Muscle of arm (tissue), 14 donors: ENCODE measurements at places on chromosomes 16 and 17. TPM values are rescaled to one million over a fixed set of nuclear protein-coding genes. Genes with fewer than 3 reads are reported as not detected.

The ALOX12B gene
- 0.09 TPM for polyA plus RNA-seq

The OR3A1 gene
- polyA plus RNA-seq, result not detected

The SNX11 gene
- polyA plus RNA-seq, result 11.3 TPM

The KRTAP2-2 gene
- not detected for polyA plus RNA-seq

The ANKRD40CL gene
- not detected for polyA plus RNA-seq

The SKAP1 gene
- 0.34 TPM for polyA plus RNA-seq

The SERPINF2 gene
- 0.41 TPM for polyA plus RNA-seq

The FBXL19 gene
- polyA plus RNA-seq, result 16.0 TPM

The ABAT gene
- 21.3 TPM for polyA plus RNA-seq

The APOBR gene
- 0.57 TPM for polyA plus RNA-seq

The LITAFD gene
- polyA plus RNA-seq, result not detected

The ACSF2 gene
- polyA plus RNA-seq, result 63.0 TPM

GRCh38 chr16:46844771-46845170, 13.8 kb upstream of the C16orf87 start:
- DNase-seq, result no peak

DNA sequence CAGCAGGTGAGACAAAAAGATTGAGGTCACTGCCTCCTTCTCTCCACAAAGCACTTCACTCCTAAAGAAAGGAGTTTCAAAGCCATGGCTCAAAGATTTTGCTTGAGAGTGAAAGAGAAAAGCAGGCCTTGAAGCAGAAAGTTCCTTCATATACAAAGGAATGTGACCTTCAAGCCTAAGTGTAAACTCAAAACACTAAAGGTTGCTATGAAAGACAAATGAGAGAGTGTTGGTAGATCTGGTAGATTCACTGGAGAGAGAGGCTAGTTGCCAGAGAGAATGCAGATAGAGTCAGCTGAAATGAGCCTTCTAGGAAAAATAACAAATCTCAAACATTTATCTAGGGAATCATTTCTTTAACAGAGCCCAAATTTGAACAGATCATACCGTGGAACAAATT, 305.2 kb downstream of the CDH8 start:
- DNase-seq, result no peak

GRCh38 chr16:81873206-81873605, 94.1 kb downstream of the PLCG2 start:
- DNase-seq, result no peak

DNA sequence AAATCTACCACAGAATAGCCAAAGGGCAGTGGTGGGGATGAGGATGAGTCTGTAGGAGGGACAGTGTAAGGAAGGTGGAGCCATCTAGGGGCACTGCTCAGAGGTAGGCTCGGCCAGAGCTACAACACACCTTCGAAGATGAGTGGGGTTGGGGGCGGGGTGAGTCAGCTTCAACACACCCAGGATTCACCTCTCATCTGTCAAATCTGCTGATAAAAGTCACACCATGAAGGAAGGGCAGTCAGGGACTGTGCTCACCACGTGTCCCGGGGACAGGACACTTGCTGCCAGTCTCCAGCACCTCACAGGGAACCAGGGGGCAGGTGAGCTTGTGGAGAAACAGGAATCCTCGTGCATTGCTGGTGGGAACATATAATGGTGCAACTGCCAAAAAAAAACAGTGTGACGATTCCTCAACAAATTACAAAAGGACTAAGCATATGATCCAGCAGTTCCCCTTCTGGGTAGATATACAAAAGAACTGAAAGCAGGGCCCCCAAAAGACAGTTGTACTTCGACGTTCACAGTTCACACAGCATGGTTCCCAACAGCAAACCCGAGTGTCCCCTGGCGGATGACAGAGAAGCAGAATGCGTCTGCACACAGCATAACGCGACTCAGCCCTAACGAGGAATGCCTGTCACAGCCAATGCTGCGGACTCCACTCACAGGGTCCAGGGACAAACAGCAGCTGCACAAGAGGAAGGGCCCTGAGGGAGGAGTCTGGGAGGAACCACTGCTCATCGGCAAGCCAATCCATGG, 133.1 kb downstream of the ANKRD11 start:
- peak; percentile 69 for DNase-seq

- DNase-seq, result peak; percentile 26
Observed at GRCh38 chr16:1863681-1864460, 8.1 kb downstream of the MEIOB start.

DNA sequence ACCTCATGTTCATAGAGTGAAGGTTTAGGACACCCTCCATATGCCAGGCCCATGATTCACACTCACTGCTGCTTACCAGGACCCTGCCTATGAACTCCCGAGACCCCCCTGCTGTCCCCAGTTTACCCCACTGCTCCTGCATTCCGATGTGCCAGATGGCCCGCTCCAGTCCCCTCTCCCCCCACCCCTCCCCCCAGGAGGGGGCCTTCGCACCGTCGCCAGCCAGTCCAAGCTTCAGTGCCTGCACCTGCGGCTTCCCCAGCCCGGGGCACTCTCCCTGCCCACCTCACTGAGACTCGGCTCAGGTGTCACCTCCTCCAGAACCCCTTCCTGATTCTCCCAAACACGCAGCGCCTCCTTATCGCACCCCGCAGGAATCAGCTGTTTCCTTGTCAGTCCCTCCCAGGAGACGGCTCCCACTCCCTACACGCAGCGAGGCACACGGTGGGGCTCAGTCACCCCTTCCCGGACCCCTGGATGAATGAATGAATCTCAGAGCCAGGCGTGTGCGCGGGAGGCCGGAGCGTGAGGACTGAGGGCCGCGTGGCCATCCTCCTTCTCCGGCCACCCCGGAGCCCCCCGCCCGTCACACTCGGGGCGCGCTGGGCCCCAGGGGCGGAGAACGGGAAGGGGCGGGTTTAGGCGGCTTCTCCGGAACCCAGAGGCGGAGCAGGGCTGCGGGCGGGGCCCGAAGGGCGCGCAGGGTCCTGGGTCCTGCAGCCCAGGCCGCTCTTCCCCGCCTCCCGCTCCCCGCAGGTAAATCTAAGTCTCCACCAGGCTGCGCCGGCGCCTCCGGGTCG, 1.6 kb downstream of the MYO1C start:
- DNase-seq, result no peak

DNA sequence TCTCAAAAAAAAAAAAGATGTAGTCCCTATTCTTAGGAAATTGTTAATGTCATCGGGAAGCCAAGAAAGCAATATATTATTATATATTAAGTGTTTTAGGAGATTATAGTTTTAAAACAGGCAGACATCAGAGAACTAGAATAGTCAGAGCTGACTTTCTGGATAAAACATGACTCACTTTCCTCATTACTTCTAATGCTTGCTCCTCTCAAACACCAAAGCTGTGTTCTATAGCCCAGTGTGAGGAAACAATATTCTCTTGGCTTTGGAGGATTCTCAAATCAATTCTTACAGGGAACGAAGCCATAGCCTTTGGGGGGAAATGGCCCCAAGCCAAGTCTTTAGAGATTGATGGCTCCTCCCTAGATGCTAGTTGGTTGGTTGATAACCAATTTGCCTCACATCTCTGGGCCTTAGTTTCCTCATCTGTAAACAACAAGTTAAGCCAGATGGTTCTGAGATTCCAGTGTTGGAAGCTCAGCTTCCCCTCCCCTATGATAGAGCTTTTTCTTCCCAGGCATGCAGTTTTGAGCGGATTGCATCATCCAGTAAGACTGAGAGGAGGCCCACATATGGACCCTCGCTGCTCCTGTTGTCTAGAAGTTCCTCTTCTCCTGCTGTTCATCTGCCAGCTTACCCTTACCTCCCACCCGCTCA, 12.4 kb downstream of the NMT1 start:
- no peak for DNase-seq

- no peak for DNase-seq
Observed at GRCh38 chr17:50908860-50909764, 43.0 kb upstream of the TOB1 start.

GRCh38 chr17:1485423-1486376, 6.8 kb downstream of the MYO1C start:
- DNase-seq, result peak; percentile 70

- no peak for DNase-seq
Observed at GRCh38 chr17:69651921-69652320, 237.4 kb downstream of the MAP2K6 start.

DNA sequence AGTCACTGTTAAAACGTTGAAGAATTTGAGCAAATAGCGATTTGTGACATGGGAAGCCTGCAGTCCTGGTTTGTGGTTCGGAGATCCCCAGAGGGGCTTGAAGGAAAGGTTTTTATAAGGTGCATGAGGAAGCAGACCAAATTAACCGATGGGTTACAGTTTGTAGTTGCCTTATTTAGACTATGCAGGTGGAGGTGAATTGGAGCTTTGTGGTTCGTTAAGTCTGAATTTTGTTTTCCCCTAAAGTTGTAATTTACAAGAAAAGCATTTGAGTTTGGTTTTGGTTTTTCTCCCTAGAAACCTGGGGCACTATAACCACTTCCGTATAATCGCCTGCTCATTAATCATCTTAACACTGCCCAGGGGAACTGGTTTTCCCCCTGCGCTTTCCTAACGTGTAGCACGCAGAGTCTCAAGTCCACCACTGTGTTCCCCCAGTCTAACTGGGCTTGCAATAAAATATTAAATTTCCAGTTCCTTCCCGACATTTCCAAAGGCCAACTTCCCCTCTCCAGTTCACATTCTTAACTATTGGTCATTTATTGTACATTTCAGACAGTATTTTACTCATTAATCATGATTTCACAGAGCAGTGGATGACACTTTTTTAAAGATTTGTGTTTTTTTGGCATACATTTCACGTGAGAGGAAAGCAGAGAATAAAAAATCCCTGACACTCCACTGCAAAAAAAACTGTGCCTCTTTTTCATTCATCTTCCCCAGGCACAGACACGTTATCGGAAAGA, 932 bp downstream of the ZNF267 start:
- DNase-seq, result peak; percentile 27

GRCh38 chr16:80594756-80595155, 54.0 kb downstream of the DYNLRB2 start:
- no peak for DNase-seq

DNA sequence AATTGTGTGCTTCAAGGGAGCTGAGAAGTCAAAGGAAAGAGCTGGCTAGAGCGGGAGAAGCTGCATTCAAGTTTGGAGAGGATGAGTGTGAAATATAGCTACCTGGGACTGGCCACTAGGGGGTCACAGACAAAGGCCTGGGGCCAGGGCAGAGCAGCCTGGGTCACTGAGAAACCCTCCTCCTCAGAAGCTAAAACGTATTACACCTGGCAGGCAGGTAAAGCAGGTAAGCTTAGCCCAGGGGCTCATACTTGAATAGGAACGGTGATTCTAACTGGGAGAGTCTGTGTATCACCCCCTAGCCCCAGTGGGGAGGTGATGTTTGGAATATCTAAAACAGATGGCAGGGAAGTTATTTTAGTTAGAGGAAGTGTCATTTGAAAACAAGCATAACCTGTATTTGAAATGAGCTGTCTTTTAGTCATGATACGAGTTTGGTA, 6.8 kb downstream of the KRT37 start:
- no peak for DNase-seq

- DNase-seq, result no peak
Observed at GRCh38 chr17:69433093-69433492, 18.6 kb downstream of the MAP2K6 start.

GRCh38 chr16:70156207-70156978, 17.2 kb upstream of the CLEC18C start:
- no peak for DNase-seq

- DNase-seq, result no peak
Observed at GRCh38 chr16:88064889-88065746, 113.9 kb downstream of the BANP start.

GRCh38 chr17:4365628-4366326, 698 bp downstream of the UBE2G1 start:
- DNase-seq, result peak; percentile 23

DNA sequence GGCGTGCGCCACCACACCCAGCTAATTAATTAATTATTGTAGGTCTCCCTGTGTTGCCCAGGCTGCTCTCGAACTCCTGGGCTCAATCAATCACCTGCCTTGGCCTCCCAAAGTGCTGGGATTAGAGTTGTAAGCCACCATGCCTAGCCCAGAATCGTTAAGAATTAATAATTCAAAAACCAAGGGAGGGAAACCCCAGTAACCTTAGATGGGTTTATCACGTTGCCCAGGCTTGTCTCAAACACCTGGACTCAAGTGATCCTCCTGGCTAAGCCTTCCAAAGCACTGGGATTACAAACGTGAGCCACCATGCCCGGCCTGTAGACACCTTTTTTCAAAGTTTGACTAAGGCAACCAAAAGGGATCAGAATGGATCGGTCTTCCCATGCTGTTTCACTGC, 21.6 kb downstream of the CD300LF start:
- no peak for DNase-seq

DNA sequence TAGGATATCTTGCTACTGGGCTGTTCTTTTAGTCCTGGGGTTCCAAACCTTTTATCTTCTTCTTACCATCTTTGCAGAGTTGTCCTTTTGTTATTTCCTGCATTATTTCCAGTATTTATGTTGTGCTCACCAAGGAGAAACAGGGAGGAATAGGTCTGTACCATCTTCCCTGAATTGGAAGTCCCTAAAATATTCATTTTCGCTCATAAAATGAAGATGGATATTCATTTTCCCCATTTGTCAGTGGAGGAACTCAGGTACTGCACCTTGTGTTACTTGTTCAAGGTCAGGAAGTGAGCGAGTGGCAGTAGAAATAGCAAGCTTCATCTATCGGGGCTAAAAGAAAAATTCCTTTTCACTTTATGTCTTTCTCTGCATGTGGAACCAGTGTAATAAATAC, 989.7 kb downstream of the CDH11 start:
- no peak for DNase-seq

DNA sequence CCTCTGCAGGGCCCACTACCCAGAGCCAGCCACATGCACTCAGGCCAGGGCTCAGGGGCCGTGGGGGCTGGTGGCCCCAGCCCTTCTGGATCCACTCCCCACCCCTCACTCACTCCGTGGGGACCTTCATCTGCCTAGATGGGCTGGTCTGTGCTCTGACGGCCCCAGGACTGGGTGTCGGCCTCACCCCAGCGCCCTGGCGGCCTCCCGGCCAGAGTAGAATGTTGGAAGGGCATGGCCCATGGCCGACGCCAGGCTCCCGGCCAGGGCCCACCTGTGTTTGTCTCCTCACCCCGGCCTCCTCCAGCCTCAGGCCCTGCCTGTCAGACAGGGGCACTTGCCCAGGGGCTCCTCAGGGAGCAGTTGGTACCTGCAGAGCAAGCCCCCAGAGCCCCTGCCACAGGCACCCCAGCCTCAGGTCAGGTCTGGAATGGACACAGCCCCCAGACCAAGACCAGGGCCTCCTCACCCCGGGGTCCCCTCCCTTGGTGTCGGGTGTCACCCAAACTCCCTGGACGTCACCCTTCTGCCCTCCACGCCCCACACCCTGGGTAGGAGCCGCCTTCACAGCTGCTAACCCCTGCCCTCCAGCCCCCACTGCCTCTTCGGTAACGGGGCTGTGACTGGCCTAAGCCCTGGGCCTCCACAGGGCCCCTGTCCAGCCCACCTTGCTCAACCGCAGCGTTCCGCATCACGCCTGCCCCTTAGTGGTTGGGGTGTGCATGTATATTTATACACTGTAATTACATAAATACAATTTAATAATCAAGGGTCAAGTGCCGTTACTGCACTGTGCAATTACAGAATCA, 3.0 kb upstream of the CDH15 start:
- DNase-seq, result no peak

- DNase-seq, result no peak
Observed at GRCh38 chr16:4328782-4329775, 13.2 kb downstream of the GLIS2 start.

- no peak for DNase-seq
Observed at GRCh38 chr16:75491876-75492275, 3.4 kb downstream of the CHST6 start.
